Stimulated activated CD4-positive, alpha-beta T cell treated with anti-CD3 and anti-CD28 coated beads, Interleukin-1b, Interleukin-23, amount 100 ng/mL, for 1 hour (primary cell): ENCODE measurements at places on chromosomes 7 and 10.

DNA sequence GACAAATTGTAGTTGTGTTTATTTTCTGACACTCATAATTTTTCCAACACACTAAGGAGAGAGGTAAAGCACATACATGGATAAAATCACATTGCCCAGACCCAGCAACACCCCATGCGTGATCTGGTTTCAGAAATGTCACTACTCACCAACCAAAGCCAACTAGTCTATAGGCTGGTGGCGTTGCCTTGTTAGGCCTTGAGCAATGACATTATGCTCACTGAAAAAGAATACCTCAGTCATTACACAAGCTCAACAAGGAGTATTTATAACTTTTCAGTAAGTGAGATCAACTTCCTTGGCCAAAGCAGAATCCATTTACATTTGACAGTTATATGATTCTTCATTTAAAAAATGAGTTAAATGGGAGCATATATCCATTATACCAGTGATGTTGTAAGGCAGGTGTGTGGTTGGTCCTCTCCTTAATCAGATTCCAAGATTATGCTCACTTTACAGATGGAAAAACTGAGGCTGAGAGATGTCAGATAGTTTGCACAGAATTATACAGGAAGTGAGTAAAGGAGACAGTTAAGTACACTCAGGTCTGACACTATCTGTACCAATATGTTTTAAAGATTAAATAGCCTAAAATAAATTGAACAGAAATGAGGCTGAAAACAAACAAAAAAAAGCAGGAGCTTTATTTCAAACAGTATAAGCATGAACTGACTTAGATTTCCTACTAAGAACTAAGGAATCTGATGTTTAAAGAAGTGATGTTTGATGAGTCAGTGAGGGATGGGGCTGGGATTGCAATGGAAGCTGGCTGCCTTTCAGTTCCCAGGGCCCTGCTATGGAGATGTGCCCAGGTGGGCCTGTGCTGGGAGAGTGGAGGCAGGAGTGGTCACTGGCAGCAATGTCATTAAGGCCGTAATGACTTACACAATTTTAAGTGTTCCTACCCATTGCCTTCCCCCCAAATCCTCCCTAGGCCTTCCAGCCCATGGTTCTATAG is 118.3 kb downstream of the RAPGEF5 start:
- DNase-seq: no peak

DNA sequence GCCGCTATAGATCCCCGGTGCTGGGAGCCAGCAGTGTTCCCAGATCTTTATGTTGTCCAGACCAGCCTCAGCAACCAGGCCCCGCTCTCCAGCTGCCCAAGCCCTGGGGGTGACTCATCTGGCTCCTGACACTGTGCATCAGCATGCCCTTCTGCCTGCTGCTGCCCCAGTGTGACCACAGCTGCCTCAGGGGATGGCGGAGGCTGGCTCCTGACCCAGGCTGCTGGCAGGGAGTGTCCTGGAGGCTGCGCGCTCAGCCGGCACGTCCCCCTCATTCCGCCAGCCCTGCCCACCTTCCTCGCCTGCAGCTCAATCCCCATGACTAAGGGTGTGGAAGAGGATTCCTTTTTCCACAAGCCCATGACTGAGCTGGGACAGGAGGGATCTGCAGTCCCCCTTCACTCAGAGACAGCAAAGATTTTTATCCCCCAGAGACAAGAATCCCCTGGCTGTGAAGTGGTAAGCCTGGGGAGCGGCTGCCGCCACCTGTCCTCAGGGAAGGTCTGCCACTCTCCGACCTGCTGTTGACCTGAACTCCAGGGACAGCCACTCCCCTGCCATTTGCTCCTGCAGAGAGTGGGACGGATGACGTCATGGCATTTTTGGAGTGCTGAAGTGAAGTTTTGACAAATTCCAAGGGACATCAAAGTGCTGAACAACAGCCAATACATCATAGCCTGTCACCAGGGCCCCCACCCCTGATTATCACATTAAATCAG is 182.8 kb upstream of the BMPER start:
- DNase-seq: no peak

GRCh38 chr7:8637322-8637721 is 203.9 kb downstream of the NXPH1 start:
- DNase-seq: no peak

DNA sequence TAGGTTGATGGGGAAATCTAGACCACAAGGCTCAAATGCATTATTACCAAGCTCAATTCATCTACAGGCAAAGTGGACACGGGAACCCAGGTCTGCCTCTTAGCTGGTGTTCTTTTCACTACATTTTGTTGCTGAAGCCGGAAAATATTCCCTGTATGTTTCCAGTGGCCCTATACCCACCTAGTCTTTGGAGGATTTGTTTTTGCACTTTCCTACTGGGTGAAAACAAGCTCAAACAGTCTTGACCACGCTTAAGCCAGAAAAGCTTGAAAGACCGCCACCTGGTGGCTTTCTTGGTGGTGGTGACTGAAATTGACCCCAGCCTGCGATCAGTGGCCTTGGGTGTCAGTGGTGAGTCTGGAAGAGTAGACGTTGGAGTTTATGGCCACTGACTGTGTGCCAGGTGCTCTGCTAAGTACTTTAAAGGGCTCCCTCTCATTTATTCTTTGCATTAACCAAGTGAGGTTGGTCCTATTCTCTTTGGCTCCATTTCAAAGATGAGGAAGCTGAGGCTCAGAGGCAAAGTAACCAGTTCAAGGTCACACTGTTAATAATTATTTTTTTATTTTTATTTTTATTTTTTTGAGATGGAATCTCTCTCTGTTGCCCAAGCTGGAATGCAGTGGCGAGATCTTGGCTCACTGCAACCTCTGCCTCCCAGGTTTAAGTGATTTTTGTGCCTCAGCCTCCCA is 11.1 kb upstream of the CRTAC1 start:
- DNase-seq: no peak

DNA sequence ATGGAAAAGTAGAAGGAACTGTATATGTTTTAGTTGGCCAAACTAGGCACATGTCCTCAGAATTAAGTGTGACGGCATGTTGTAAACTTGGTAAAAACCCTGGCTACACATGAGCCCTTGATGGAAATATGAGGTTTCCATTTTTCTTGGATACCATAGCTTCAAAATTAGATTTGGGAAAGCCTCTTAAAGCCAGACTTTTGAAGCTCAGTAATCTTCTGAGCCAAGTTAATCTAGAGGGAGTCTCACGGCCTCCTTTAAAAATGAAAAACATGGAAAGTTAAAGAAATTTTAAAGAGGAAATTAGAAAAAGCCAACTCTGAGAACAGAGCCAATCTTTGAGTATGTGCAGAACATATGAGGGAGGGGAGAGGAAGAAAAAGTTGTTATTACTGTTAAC is 376.0 kb downstream of the CTNNA3 start:
- DNase-seq: no peak

- no peak for DNase-seq
Measured at GRCh38 chr10:77974396-77975074, 48.0 kb upstream of the DLG5 start.

- DNase-seq: no peak
Measured at GRCh38 chr7:32958046-32959025, 1.1 kb downstream of the FKBP9 start.

- DNase-seq: no peak
Measured at GRCh38 chr10:53284615-53285182, 512.1 kb upstream of the MBL2 start.

DNA sequence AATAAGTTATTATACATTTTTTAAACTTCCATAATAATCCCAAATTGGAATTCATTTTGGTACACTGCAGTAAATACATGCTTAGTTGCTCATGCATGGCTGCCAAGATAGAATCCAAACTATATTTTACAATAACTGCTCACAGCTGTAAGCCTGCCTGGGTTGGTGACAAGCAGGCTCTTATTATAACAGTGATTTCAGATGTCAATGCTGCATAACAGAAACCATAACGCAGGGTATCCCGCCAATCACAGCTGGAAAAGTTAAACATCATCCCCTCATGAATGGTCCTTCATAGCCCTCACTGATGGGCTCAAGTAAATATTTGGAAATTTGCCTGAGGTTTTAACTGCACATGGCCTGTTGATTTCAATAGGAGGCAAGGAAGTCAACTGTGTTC is 149.8 kb downstream of the AMPH start:
- no peak for DNase-seq

GRCh38 chr7:134854816-134855215 is 75.4 kb downstream of the CALD1 start:
- no peak for DNase-seq

GRCh38 chr7:142745745-142746144 is 3.5 kb upstream of the PRSS1 start:
- DNase-seq: no peak

- DNase-seq: no peak
Measured at GRCh38 chr10:24513155-24513554, 210.5 kb downstream of the ARHGAP21 start.

DNA sequence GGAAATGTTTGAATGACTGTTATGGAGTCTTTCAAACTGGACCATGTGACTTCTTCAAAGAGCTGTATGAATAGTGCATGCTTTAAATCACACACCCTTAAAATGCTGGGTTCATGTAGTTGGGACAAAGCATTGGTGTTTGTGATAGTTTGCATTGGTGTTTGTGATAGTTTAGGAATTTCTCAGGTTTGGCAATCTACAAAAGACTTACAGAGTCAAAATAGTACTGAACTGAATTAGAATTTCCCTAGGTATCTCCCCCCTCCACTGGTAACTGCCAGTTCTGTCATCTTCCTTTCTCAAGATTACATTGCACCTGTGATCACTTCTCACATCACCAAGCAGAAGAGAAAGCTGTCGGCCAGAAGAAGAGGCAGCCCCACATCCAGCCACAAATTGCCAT is 261.1 kb downstream of the GATA3 start:
- DNase-seq: no peak

DNA sequence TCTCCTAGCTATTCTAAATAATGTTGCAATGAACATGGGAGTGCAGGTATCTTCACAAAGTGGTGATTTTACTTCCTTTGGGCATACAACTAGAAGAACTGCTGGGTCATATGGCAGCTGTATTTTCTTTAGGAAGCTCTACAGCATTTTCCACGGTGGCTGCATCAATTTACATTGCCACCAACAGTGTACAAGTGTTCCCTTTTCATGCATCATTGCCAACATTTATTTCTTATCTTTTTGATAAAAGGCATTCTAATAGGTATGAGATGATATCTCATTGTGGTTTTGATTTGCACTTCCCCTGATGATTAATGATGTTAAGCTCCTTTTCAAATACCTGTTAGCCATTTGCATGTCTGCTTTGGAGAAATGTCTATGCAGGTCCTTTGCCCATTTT is 52.6 kb downstream of the NT5C2 start:
- DNase-seq: no peak

- no peak for DNase-seq
Measured at GRCh38 chr7:159048656-159049055, 96.0 kb downstream of the VIPR2 start.

DNA sequence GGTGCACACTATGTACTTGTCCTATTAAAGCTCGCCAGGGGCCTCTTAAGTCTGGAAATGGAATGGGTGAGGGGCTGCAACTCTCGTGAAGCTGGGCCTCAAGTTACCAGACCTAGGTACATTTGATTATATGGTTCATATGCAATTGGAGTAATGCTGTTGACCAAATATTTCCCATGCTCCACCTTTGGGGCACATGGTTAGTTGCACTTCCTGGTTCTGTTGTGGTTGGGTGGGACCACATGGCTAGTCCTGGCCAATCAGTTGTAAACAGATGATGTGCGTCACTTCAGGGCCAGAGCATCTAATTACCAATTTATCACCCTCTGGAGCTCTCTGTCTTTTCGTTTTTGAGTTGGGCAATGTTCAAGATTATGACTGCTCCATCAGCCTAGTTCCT is 39.5 kb upstream of the OPN4 start:
- no peak for DNase-seq

DNA sequence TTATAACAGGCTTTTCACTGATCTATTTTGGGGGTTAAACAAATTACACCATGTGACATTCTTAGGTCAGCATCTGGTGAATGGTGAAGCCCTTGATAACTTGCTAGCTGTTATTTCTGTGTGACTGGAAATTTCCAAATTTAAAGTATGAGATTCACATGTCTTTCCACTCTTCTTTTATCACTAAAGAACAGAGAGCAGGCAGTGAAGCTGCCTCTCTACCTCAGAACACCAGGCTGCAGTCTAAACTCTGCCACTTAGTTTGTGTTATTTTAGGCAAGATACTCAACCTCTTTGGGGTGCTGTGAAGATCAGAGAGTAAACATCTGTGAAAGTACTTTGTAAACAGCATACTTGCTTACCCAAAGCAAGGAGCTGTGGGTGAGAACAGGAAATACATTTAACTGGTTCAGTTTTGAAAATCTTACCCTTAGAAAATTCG is 15.5 kb upstream of the SP4 start:
- no peak for DNase-seq

DNA sequence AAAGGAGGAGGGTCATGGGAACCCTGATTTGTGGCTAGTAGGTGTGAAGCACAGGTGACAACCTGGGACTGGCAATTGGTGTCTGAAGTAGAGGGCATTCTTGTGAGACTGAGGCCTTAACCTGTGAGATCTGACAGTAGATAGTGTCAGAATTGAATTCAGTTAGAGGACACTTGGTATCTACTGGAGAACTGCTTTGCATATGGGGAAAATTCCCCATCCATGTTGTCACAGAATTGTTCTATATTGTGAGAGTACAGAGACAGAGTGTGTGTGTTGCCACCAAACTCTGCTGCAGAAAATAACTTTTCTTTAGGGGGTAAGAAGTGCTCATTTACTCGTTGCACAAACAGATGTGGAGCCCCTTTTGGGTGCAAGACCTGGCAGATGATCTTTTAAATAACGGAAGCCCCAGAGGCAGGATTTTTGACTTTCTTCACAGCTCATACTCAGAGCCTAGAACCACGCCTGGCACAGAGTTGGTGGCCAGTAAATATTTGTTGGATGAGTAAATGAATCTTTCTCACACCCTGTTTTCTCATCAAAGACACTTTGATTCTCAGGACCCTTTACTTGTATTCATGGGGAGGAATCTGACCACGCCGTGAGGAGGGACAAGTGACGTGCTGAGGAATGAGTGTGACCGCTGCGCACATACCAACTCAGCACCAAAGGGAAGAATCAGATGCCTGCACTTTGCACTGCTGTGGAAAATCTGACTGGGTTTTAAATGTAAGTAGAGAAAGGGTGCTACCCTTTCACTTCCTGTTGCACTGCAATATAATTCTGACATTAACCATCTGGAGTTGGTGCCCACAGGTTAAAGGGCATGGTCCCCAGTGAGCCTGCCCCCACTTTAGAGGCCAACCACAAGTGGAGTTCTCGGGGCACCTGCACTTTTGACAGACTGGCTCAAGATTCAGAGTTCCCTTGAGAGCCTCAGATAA is 39.2 kb upstream of the SDHAF3 start:
- no peak for DNase-seq

DNA sequence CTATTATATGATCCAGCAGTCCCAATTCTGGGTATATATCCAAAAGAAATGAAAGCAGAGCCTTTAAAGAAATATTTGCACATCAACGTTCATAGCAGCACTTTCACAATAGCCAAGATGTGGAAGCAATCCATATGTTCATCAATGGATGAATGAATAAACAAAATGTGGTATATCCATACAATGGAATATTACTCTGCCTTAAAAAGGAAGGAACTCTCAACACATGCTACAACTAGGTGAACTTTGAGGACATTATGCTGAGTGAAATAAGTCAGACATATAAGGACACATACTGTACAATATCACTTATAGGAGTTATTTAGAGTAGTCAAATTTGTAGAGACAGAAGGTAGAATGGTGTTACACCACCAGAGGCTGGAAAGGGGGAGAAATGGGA is 28.0 kb upstream of the ADRB1 start:
- DNase-seq: no peak

- DNase-seq: no peak
Measured at GRCh38 chr7:18053177-18053928, 25.7 kb upstream of the PRPS1L1 start.
